ENCODE measurements at places on chromosomes 3 and 15.

DNA sequence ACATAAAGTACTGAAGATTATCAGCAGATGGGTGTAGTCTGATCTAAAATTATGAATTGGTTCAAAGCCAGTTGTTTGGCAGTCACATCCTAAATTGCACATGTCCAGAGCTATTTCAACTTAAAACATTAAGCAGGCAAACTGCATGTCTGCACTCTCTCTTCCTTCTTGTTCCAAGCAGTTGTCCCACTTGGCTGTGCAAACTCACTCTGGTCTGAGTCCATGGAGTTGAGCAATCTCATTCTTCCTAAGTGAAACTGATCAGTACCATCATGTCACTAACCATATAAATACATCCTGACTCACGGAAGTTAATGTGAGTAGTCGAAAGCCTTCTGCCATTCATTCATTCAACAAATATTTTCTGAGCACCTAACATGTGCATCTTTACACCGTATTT, 353.0 kb downstream of the ROBO1 start:
- DNase-seq = no peak

GRCh38 chr15:90711842-90712241, 5.3 kb upstream of the BLM start:
- no peak for DNase-seq

- DNase-seq = no peak
Observed at GRCh38 chr3:63807961-63808565, 11.0 kb upstream of the C3orf49 start.

DNA sequence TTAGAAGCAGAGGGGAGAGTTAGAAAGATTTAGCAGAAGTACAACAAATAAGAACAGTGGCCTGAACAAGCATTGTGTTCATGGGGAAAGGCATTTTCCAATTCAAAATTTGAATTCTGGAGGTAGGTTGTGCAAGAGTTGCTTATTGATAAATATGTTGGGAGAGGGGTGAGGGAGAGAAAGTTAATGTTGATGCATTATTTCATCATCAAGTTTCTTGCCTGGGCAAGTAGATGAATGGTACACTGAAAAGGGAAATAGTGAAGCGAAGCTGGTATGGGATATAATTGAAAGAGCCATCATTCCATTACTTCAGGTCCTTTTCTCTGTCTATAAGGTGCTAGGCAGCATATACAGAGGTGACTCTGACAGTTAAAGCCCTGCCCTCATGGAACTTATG, 288.9 kb upstream of the GBE1 start:
- no peak for DNase-seq

DNA sequence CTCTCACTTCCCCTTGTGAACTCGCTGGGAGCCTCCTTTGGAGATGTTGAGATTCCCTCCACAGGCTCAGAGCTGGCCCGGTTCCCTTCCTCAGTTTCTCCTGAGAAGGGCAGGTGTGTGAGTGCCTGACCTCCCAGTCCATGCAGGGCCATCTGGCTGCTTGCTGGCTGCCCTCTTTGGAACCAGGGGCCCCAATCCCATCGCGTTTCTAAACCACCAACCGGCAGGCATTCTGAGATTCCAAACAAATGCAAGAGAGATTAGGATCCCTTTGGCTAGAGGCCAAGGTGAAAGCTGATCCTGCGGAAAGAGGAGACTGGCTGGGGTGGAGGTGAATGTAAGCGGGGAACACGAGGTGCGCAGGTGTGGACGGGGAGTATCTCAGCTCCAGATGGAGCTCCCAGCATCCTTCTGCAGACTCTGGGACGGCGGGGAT, 2.9 kb upstream of the PRRT3 start:
- DNase-seq = peak; percentile 51

GRCh38 chr3:21502656-21503055, 248.4 kb downstream of the ZNF385D start:
- DNase-seq = no peak

DNA sequence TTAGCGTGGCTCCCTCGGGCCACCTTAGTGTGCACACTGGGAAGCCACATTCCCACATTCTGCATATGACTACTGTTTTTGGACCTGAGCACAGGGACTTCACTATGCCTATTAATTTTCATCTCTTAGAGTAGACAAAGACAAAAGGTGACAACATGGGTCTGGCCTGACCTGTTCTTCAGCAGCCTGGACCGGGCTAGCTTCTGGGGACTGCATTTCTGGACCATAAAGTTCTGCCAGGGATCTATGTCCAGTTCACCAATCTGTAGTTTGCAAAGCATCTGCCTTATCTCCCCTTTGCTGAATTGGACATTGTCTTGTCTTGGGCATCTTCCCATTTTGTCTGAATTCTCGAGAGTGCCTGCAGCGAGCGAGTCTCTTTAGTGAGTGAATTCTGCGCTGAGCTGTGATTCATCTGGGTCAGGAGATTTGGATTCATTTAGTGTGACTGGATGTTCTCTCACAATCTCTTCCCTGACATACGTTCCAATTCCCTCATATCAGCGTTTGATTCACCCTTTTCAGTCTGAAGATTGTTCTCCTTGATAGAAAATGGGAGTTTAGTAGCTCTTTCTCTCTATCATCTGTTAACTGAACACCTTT, 112.2 kb upstream of the PLXNA1 start:
- DNase-seq = no peak

- no peak for DNase-seq
Observed at GRCh38 chr3:16317561-16317945, 52.5 kb downstream of the OXNAD1 start.

DNA sequence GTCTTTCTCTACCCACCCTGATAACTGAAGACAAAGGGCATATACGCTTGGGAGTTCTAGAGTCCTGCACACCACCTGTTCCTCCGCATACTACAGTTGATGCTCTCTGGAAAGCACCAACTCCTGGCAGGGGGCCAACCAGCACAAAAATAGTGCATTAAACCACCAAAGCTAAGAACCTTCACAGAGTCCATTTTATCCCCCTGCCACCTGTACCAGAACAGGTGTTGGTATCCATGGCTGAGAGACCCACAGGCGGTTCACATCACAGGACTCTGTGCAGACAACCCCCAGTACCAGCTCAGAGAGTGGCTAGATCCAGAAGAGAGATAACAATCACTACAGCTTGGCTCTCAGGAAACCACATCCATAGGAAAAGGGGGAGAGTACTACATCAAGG, 114.4 kb upstream of the POU1F1 start:
- no peak for DNase-seq

GRCh38 chr15:92035961-92036360, 182.5 kb downstream of the SLCO3A1 start:
- DNase-seq = no peak

- peak; percentile 69 for DNase-seq
Observed at GRCh38 chr3:194686816-194687637, 1.3 kb downstream of the FAM43A start.

DNA sequence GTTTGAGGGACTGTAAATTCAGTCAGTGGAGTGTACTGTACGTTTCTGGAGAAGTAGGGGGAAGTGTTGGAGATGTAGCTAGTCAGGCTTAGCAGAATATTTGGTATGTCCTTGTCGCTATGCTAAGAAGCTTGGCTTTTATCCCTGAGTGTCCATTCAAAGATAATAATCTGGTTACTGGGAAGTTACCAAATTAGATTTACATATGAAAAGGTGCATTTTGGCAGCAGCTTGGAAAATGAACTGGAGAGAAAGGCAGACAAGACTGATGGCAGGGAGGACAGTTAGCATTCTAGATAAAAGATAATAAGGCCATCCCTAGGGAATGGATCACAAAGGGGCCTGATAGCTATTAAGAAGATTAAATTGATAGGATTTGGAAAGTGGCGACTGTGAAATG, 58.7 kb downstream of the P2RY1 start:
- DNase-seq = no peak

DNA sequence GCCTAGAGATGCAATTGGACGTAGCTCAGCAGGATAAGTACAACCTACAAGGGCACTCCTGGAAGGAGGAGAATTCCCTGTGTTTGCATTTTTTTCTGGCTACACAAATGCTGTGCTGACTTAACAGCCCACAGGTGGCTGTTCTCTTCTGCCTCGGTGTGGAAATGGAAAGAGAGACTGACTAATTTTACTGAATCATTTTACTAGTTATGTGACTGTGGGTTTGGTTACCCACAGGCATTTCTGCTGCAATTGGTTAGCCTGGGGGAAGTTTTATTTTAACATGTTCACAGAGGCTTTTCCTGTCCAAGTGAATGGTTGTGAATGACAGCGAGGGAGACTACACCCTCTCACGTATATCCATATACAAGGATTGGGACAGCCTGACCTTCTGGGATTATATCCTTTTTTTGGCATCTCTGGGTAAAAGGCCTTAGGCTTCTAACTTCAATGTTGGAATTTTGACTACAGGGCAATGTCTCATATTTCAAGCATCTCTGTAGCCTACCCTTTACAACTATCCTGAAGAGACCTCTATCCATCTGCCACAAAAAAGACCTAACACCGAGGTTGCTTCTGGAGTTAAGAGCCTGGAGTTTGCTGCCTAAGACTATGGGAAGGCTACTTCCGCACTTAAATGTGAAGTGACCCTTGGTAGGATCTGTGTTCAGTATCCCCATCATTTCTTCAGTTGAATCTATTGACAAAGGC, 67.2 kb upstream of the TP63 start:
- no peak for DNase-seq

DNA sequence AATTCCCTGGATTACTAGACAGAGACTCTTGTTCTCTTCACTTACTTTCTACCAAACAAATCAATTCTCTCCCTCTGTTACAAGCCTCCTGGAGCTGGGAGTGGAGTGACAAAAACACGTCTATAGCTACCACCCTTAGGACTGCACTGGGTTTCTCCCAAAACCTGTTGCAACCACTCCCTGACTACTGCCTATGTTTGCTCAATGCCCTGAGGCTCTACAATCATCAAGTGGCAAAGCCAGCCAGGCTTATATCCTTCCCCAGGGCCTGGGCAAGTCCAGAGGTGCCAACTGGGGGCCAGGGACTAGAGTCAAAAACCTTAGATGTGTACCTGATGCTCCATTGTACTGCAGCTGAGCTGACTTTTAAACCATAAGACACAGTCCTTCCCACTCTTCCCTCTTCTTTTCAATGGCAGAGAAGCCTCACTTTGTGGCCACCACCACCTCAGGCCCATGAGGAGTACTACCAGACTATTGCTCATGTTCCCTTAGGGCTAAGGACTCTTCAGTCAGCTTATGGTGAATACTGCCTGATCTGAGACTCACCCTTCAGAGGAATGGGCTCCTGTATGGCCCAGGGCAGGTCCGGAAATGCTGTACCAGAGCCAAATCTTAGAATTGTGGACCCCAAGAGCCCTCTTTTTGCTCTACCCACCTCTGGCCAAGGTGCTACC, 125.4 kb upstream of the PLCL2 start:
- DNase-seq = no peak

DNA sequence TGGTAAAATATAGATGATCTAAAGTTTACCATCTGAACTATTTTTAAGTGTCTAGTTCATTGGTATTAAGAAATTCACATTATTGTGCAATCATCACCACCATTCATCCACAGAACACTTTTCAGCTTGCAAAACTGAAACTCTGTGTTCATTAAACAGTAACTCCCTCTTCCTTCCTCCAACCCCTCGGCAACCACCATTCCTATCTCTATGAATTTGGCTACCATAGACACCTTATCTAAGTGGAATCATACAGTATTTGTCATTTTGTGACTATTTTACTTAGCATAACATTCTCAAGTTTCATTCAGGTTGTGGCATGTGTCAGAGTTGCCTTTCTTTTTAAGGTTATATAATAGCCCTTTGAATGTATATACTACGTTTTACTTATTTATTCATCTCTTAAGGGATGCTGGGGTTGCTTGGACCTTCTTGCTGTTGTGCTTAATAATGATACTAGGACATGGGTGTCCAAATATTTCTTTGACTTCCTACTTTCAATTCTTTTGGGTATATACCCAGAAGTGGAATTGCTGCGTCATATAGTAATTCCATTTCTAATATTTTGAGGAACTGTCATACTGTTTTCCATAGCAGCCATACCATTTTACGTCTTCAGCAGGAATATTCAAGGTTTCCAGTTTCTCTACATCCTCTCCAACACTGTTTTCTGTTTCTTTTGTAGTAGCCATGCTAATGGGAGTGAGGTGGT, 20.9 kb downstream of the KAT2B start:
- no peak for DNase-seq

DNA sequence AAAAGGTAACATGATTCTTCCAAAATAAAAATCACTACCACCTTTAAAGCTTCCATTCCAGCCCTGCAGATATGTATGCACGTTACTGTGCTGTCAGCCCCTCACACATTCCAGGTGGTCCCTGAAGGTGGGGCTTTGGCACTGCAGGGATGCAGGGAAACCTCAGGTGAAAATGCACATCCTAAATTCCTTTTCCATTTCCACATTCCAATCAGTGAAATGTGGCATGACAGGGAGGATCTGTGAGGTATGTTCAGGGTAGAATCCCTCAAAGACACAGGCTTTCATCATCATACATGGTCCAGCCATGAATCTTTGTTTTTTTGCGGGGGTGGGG, 45.3 kb downstream of the CCR4 start:
- DNase-seq = no peak

DNA sequence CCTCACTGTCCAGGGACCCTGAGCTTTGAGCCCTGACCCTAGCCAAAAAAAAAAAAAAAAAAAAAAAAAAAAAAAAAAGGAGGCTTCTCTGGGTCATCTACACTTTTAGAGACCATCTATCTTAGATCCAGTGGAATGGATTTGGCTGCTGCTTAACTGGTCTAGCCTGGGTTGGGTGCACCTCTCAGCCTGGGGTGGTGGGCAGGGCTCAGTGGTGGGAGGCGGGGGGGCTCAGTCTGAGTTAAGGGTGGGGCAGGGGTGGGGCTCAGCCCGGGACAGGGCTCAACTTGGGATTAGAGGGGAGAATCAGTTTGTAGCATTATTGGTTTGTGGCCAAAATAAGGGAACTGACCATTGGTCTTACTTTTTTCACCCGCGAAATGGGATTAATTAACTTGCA, 139.2 kb downstream of the TPRA1 start:
- no peak for DNase-seq

DNA sequence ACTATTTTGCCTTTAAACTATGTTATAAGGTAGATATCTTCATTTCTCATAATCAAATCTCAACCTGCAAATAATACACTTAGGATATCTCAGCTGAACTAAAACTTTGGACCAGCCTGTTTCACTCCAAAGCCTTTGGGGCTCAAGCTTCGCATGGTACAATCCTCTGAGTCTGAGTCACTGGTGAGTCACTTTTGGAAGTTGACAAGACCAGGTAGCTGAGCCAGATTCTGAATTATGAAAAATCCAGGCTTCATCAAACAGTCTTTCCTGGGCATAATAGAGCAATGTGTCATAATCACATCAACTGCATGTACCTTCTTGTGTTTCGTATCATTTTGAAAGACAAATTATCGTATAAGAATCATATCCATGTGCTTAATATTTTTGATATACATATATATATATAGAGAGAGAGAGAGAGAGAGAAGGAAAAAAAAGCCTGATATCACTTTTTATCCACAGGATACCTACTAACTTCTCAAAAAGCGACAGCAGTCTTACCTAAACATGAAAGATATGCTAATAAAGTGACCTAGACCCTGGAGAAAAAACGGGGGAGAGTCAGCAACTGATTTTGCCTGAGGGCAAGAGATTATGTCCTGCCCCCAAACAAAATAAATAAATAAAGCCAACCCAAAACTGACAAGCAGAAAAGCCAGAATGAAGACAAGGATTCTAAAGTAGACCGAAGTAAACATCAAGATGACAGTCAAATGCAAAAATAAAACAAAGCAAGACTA, 263.9 kb upstream of the TGFBR2 start:
- peak; percentile 65 for DNase-seq

GRCh38 chr3:141971571-141971970, 95.1 kb downstream of the ATP1B3 start:
- DNase-seq = no peak
